ENCODE measurements at places on chromosomes 2 and 18.

DNA sequence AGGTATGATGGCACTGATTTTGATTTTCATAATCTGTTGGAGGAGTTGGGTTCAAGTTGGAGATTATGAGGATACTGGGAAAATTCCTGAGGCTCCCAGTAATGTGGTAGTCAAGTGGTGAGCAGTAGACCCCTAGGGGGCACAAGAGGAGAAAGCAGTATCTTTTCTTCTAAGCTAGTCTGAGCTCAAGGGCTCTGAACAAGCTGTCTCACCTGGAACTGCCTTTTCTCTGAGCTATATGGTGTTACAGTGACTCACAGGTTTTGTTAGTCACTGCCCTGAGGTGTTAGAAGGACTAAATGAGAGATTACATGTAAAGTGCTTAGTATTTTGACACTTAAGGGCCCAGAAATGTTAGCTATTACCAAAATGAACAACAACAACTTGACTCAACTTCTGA, 42.2 kb downstream of the CD302 start:
- no peak for DNase-seq

DNA sequence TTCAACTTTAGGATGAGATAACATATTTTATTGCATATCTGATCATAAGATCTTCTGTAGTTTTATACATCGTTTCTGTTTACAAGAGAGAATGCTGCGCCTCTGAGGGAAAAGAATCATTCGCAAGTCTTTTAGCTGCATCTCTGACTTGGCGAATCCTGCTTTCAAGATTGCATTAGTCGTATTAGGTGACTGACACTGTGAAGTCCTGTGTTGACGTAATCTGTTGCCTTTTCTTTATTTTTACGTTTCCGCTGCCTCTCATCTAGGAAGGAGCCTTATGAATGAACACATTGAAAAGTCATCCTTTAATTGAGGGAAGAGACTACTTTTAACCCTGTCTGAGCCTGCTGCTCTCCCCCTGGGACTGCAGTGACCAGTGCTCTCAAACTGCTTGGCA, 101.5 kb downstream of the LDLRAD4 start:
- DNase-seq = no peak

DNA sequence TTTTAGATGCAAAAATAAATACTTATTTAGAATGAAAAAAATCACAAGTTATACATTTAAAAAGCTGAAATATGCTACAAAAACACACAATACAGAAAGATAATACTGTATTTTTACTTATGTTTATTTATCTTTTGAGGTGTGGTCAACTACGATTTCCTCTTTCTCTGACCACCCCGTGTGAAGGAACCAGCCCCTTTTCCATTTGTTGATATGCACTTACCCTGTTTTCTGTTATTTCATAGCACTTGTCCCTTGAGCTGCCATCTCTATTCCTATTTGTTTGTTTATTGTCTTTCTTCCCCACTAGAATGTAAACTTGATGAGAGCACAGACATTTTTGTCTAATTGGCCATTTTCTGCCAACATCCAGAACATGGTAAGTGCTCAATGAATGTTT, 460.5 kb upstream of the TRIB2 start:
- no peak for DNase-seq

DNA sequence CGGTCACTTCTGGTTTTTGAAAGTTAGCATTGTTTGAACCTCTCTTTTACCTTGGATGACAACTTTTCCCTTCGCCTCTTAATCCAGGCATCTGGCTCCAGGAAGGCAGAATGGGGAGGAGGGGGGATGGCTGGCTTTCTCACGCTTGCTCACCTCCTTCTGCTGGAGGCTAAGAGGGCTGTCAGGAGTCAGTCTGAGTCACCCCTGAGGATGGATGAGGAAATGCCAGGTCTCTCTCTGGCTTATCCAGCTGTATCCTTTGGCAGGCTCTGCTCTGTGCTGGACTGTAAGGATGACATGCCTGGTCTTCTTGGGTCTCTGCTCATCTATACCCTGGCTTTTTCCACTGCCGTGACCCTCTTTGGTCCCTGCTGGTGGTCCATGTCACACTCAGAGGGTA, 142.9 kb upstream of the GYPC start:
- DNase-seq = no peak

- no peak for DNase-seq
Observed at GRCh38 chr2:157922336-157922735, 46.2 kb upstream of the ACVR1 start.

GRCh38 chr18:10166164-10166807, 252.5 kb downstream of the VAPA start:
- no peak for DNase-seq

DNA sequence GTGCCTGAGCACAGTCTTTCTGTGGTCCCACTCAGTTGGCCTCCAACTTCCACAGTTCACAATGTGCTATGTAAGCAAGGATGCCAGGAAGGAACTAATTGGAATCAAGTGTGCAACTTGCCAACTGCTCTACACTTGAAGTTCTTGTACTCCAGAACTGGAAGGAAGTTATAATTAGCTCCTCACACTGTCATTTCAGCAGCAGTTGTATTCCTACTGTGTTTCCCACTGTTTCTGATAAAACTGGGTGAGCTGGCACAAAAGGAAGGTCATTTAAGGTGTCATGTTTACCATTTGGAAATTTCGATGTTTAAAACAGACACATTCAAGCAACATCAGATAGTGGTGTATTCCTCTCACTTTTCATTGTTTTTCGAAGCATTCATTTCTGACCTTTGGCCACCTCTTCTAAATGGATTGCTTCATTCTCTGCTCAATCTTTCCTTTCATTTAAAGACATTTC, 84.2 kb downstream of the ANTXR1 start:
- no peak for DNase-seq

Data from GM13977 (cell line).